ENCODE measurements at places on chromosomes 4 and X.

DNA sequence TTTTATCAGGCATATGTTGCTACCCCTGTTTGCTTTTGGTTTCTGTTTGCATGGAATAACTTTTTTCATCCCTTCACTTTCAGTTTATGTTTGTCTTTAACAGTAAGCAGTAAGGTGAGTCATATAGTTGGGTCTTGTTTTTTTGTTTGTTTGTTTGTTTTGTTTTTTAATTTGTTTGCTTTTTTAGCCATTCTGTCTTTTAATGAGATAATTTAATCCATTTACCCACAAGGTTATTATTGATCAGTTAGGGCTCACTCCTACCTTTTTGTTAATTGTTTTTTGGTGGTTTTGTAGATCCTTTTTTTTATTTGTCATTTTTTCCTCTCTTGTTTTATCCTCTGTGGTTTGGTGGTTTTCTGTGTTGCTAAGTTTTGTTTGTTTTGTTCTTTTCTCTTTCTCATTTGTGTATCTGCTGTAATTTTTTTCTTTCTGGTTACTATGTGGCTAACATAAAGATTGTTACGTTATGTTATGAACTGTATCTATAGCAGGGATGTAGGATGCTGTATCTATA lies 379.5 kb upstream of the MAD2L1 start:
- DNase-seq, result no peak

- no peak for DNase-seq
These were observed 69.6 kb upstream of the C4orf50 start for GRCh38 chr4:6087669-6088341.

DNA sequence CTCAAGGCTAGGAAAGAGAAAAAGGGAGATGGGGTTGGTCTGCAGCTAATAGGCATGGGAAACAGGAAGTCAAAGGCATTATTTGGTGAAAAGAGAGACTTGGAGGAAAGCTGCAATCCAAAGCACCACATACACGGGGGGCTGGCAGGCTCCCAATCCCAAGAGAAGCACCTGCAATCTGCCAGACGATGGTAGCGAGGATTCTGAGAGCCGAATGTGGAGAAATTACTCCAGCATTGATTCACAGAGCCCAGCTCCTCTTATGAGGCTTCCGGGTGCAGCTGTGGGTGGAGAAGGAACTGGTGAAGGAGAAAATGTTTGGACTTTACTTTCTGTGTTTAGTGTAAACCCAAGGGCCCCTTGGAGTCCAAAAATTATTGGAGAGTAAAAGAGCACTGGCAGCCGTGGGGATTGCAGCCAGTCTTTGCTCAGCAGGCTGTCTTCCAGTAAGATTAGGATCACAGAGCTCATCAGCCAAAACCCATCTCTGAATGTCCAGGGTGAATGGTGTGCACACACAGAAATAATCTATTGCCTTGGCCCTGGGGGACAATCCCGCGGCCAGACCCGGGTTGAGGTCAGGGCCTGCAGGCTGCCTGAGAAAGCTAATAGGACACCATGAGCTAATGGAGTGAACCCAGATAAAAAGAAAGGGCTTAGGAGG lies 197.6 kb downstream of the KIT start:
- DNase-seq, result no peak

DNA sequence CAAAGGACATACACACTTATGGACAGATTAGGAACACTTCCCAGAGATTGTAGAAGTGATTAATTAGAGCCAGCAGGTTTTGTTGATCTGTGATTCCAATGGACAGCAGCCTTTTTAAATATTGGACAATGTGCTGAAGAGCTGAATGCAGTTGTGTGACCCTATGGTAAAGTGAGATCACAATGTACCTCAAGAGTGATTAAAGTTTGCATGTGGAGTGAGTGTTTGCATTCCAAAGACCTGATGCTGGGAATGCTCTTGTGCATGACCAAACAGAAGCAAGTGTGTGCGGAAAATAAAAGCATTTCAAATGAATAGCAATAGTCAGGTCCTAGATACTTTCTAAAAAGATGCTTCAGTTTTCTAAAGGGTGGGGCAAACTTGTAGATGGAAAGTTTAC lies 154.1 kb downstream of the BANK1 start:
- no peak for DNase-seq

DNA sequence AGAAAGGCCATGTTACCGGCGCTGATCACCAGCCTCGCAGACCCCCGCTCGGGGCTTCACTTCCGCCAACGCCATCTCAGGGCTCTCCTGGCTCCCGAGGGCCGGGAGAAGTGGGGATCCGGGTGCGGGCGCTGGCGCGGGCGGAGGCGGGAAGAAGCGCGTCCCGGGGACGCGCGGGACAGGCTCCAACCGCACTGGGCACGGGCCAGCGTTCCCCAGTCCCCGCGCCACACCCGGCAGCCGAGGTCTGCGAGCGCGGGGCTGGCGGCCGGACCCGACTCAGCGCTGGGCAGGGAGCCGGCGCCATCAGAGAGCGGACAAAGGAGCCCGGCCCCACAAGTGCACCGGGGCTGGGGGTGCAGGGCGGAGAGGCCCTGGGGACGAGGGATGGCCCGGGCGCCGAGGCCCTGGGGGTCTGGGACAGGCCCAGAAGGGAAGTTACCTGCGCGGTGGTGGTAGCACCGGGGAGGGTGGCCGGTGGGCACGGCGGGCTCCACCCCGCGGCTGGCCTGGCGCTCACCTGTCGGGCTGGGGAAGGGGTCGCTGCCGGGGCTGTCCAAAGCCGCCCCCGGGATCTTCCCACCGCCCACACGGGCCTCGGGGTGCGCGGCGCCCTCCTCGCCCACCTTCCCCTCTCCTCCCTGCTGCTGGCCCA lies 449 bp downstream of the CTPS2 start:
- DNase-seq, result no peak

- no peak for DNase-seq
These were observed 713.6 kb downstream of the CCSER1 start for GRCh38 chr4:90840828-90841227.

DNA sequence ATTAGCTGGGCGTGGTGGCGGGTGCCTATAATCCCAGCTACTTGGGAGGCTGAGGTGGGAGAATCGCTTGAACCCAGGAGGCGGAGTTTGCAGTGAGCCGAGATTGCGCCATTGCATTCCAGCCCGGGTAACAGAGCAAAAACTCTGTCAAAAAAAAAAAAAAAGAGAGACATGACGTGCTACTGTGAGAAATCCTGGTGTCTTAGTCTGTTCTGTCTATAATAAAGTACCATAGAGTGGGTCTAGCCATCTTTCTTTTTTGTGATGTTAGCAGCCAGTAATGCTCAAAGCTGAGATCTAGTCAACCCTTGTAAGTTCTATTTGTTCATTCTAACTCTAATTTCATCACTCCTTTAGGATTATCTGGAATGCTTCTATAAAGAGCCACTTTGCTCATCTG lies 38.9 kb downstream of the CLDN34 start:
- no peak for DNase-seq

DNA sequence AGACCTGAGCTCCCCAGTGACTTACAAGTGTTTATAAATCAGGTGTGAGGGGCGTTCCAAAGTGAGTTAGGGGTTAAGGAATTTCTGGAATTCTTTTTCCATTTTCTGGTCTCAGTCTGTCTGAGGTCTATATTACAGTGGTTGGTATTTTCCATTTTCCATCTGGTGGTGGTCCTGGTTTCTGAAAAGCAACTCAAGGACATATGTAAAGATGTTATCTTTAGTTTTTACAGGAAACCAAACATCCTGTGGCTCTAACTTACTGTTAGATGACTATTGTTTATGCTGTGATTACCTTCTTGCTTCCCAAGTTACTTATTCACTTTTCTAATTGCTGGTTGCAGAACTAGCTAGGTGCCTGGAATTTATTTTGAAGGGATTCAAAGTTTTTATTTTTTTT lies 53.5 kb upstream of the IL21 start:
- no peak for DNase-seq

GRCh38 chr4:76326515-76326914 lies 20.0 kb downstream of the STBD1 start:
- DNase-seq, result no peak

DNA sequence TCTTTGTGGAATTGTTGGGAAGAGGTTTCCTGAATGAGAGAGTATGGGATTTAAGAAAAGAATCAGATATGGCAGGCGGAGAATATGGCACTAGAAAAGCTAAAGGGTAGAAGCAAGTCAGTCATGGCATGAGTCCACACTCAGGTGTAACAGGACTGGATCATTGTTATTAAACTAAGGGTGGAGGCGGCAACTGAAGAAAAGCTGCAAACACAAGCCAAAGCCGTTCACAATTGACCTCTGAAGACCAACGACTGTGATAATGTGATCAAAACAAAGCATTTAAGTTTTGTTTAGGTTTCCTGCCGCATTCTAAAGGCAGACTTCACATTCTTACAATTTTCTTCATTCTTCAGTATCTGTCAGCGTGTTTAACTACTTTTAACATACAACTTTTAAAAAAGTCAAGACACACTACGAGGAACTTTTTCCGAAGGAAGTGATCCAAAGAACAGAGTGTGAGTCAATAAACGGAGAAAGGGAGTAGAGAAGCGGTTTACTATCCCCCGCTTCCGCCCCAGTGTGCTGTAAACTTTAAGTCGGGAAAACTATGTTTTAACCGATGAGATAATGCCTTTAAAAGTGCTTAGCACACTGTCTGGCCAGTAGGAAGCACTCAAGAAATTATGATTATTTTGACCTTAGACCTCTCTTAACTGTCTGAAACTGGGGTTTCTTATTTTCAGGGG lies 909 bp upstream of the SLAIN2 start:
- no peak for DNase-seq

GRCh38 chr4:8532245-8532781 lies 47.9 kb upstream of the GPR78 start:
- DNase-seq, result no peak

DNA sequence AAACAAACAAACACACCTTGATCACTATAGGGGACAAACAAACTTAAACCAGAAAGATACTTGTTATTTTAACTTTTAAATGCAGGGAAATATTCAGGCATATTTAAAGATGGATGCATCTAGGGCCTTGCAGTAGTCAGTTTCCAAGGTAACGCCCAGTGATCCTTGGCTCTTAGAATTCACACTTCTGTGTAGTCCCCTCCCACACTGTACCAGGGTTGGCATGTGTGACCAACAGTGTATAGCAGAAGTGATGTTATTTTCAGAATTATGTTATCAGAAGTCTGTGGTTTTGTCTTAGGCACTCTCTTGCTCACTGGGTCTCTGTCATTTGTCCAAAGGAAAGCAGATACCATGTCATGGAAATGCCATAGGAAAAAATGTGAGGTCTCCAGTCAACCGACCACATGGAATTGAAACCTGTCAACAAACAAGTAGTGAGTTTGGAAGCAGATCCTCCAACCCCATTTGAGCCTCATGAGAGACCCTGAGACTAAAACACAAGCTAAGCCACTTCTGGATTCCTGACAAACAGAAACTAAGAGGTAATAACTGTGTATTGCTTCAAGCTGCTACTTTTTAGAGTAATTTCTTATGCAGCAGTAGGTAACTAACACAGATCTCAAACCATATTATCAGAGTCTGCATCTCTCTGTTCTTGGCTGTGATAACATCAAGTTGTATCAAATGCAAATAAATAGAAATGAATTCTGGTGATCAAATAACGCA lies 670.3 kb downstream of the KCTD8 start:
- DNase-seq, result no peak

- no peak for DNase-seq
These were observed 320.4 kb upstream of the SLC7A11 start for GRCh38 chr4:138562544-138562991.

GRCh38 chrX:154384284-154384892 lies 5.3 kb downstream of the EMD start:
- DNase-seq, result no peak

GRCh38 chr4:83558680-83559079 lies 22.8 kb downstream of the GPAT3 start:
- DNase-seq, result no peak

DNA sequence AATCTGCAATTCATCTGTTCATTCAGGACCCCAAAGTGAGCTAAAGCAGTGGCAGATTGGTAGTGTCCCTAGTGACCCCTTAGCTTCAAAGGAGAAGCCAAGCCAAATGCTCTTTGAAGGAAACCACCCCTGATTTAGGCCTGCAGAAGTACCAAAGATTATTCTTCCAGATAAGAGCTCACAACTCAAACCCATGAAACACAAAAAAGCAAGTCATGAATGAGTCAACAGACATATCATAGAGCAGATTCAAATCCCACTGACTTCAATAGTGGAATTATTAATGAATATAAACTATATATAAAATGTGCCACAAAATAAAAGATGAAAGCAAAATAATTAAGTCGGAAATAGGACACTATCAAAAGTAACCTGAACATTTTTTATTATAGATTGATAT lies 197.6 kb downstream of the SCFD2 start:
- DNase-seq, result no peak

DNA sequence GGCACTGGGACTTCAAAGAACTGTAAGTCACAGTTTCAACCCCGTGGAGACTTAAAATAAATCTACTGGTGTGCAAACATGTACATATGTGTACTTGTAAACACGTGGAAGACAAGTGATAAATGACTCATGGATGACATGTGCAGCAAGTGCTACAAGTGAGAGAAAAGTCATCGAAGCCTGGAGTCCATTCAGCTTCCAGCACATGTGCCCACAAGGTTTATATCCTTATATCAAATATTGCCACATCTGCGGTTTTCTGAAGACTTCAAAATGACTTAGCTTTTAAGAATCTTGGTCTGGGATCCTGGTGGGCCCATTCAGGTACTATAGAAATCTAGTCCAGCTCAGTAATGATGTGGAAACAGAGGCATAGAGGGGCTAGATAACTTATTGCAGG lies 33.0 kb upstream of the TTC29 start:
- DNase-seq, result no peak

DNA sequence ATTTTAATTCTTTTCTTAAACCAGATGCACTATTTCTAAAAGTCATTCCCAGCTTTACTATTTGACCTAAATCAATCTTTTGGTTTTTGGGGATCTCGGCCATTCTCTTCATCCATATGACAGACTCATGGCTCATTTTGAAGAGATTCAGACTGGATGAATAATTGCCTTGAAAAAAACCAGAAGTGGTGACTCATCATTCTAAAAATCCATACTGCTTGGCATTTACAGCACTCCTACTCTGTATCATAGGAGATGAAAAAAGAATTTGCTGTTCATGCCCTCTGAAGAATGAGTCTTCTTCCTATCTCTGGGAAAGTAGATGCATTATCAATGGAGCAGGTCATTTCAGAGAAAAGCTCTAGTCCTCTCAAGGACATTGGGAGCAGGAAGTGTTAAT lies 220.5 kb upstream of the RPS6KA3 start:
- no peak for DNase-seq

- DNase-seq, result no peak
These were observed 2.2 kb upstream of the MID2 start for GRCh38 chrX:107823456-107823855.

GRCh38 chrX:154824638-154825037 lies 9.8 kb downstream of the SMIM9 start:
- no peak for DNase-seq

DNA sequence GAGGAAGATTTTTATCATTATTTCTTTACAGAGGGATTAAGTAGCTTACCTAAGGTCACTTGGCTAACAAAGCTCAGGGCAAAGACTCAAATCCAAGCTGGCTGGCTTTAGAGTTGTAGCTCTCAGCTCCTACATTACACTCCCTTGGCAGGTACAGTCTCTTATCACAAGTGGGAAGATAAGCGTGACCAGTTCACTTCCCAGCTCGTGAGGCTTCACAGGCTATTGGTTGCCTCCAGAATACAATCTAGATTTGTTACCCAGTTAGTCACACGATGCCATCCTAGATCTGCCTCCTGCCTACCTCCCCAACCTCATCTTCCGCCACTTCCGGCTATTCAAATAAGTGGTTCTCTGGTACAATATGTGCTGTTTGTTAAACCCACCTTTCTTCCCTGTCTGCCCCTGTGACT lies 3.7 kb downstream of the MMRN1 start:
- DNase-seq, result no peak
